Effector CD4-positive, alpha-beta T cell (primary cell): ENCODE measurements at places on chromosomes 5 and 9.

DNA sequence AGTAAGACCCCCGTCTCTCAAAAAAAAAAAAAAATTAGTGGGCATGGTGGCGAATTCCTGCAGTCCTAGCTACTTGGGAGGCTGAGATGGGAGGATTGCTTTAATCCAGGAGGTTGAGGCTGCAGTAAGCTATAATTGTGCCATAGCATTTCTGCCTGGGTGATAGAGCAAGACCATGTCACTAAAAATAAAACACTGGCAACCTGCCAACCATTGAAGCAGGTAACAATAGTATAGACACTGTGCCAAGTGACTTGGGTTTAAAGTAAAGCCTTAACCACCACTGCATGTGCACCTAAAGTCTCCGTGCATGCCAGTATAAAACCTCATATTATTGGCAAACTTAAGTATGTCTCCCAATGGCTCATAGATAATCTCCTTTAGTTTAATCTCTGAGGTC, 3.4 kb upstream of the APBA1 start:
- no peak for DNase-seq

- DNase-seq, result no peak
These were observed 31.0 kb downstream of the SLC9A3 start for GRCh38 chr5:493119-493701.

DNA sequence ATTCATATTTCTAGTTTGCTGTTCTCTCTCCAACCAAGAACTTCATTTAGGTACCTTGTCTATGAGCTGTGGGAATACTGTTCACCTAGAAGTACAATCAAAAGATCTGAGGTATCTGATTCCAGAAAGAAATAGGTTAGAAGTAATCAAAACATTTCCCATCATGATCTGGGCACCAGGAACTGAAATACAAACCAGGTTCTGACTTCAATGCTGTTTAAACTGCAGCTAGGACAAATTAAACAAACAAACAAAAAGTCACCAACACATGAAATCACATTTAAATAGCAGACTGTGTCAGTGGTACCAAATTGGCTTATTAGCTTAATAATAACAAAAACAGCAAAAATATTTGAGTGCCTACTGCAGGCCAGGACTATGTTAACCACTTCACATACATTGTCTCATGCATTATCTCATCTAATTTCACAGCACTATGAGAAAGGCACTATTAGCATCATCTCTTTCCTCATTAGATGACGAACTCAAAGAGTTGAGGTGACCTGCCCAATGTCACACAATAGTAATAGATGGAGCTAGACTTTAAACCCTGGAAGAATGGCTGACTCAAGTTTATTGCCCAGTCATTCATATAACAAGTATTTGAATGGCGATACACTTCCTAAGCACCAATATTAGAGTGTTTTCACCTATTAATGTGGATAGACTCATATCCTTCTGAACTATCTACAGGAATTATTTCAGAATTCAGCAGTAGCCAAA, 14.5 kb downstream of the PLPP1 start:
- no peak for DNase-seq

DNA sequence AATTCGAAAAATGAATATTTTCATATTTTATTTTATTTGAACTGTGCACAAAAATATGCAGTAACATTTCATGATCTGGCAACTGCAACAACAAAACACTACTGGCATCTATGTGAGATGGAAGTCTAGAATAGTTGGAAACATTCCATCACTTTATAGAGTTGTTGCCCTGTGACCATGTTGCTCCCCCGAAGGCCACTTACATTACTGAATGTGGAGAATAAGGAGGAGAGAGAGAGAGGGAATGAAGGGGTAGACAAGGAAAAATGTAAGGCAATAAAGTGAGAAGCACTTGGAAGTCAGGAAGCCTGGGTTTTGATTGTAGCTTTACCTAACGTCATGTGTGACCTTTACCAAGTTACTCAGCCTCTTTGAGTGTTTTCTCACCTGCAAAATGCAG, 437.2 kb upstream of the EDIL3 start:
- no peak for DNase-seq

DNA sequence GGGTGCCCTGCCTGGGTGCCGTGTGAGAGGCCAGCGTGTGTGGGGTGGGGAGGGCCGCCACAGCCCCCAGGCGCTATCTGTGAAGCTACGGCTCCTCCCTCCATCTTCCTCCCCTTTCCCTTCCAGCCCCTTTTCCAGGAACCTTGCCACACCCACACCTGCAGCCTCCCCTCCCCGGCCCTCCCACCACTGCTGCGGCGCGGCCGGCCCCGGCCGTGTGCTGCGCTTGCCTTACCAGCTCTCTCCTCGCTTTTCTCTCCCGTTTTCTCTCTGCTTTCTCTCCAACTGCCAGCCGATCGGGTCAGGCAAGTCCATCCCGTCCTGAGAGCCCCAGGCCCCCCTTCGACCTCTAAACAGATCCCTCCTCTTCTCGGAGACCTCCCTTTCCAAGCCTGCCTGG, 21.4 kb downstream of the GOLGA2 start:
- DNase-seq, result no peak

DNA sequence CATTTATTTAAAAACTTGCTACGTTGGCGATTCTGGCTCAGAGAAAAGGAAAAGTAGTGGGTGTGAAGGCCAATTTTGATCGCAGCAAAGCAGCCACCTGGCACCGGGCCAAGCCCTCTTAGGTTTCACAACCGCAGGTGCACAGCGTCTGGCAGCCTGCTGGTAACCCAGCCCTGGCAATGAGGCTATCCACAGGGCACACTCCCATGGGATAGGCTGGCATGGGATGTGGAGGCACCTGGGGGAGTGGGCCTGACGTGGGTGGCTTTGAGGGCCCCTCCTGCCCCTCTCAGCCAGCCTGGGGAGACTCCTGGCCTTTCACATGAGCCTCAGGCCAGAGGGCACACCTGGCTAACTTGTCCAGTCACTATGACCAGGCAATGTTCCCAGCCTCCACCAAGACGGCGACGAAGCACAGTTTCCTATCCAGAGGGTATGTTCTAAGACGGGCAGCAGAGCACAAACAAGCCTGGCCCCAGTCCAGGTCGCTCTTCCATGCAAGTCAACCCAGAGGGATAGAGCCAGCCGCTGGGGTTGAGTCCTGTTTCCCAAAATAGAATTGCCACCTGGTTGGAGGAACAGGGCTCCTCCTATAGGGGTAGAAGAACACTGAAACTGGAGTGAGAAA, 19.0 kb downstream of the CMBL start:
- DNase-seq, result no peak

DNA sequence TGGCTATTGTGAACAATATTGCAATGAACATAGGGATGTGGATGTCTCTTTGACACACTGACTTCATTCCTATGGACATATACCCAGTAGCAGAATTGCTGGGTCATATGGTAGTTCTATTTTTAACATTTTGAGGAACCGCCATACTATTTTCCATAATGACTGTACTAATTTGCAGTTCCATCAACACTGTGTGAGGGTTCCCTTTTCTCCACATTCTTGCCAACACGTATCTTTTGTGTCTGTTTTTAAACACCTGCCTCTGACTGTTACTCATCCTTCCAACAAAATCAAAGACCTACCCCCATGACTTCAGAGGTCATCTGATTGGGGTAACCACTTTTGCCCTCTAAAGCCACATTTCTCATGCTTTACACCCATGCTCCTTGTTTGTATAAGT, 133.5 kb downstream of the MED27 start:
- no peak for DNase-seq

GRCh38 chr5:97047076-97047475, 95.3 kb downstream of the LIX1 start:
- no peak for DNase-seq

- no peak for DNase-seq
These were observed 441.1 kb downstream of the EBF1 start for GRCh38 chr5:158658446-158659230.

DNA sequence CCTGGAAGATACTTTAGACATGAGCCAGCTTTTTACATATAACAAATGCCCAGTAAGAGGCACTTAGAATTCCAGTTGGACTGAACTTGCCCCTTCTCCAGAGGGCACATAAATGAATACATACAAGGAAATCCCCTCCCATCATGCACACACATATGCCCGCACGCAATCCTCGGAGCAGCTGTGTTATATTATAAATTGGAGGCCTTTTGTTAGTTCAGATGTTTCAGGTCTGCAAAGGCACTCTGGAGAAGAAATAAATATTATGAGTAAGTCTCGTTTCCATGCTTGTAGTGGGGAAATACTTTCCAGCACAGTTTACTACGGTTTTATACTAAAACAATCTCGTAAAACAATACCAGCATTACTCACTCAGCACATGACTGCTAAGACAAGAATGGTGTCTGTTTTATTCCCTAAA, 17.6 kb upstream of the MUSK start:
- no peak for DNase-seq

DNA sequence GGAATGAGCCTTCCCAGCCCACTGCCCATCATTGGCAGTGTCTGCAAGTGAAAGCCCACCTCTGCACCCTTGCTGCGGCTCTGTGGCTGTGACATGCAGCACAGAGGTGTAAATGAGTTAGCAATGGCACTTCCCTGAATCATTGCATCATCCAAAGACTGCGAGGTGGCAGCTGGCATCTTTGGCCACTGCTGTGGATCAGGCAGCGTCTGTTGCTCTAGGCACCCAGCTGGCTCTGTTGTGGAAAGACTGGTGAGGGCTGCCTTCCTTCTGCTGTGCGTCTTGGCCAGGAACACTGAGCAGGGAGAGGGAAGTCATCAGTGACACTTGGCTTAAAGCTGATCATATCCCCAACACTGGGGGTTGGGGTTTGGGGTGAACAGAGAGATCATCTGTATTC, 64.5 kb downstream of the MFAP3 start:
- DNase-seq, result no peak

DNA sequence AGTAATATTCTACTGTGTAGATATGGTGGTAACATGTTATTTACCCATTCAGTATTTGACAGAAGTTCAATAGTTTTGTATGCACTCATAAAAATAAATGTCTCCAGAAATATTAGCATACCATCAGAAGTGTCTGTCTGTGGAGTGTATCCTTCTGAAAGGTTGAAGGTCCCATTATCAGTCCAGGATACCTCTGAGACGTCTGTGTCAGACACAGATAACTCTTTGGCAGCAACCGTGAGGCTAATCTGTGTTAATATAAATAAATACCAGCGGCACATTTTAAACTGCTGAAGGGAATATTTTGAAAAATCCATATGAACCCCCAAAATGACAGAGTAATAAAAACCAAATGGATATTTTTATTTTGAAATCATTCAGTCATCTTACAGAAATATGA, 11.9 kb upstream of the ZNF622 start:
- DNase-seq, result no peak

- no peak for DNase-seq
These were observed 13.9 kb downstream of the C9orf50 start for GRCh38 chr9:129607027-129607387.

DNA sequence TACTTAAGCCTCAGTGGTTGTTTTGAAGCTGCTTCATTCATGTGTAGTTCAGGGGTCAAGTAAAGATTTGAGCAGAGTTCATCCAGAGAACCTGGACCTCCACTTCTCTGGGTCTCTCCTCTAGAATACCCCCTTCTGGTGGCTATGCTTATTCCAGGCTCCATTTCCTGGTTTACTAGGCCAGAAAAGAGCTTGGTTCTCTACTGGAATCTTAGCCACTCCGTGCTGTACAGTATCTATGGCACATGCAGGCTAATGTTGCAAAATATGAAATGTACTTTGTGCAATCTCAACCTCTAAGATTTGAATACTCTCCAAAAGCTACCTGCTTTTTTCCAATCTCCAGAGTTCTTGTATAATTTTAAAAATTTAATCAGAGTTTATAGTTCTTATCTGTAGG, 17.4 kb upstream of the ZCCHC9 start:
- no peak for DNase-seq

DNA sequence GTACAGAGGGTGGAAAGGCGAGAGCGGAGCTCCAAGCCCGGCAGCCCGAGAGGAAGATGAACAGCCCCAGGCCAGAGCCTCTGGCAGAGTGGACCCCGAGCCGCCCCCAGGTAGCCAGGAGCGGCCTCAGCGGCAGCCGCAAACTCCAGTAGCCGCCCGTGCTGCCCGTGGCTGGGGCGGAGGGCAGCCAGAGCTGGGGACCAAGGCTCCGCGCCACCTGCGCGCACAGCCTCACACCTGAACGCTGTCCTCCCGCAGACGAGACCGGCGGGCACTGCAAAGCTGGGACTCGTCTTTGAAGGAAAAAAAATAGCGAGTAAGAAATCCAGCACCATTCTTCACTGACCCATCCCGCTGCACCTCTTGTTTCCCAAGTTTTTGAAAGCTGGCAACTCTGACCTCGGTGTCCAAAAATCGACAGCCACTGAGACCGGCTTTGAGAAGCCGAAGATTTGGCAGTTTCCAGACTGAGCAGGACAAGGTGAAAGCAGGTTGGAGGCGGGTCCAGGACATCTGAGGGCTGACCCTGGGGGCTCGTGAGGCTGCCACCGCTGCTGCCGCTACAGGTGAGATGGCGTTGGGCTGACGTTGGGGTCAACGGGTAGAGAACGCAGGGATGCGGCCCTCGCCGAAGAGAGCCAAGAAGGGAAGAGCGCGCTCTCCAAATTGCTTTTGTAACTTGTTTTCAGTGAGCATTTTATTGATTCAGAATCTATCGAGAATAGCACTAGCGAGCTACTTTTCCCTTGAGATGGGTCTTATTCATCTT, at the start of gene PTGER4:
TSS of gene PTGER4 (plus strand) at position 3 of the 769 bp plus-strand sequence. CDS start 1,079 bp downstream, outside the sequence.
- peak; percentile 23 for DNase-seq

DNA sequence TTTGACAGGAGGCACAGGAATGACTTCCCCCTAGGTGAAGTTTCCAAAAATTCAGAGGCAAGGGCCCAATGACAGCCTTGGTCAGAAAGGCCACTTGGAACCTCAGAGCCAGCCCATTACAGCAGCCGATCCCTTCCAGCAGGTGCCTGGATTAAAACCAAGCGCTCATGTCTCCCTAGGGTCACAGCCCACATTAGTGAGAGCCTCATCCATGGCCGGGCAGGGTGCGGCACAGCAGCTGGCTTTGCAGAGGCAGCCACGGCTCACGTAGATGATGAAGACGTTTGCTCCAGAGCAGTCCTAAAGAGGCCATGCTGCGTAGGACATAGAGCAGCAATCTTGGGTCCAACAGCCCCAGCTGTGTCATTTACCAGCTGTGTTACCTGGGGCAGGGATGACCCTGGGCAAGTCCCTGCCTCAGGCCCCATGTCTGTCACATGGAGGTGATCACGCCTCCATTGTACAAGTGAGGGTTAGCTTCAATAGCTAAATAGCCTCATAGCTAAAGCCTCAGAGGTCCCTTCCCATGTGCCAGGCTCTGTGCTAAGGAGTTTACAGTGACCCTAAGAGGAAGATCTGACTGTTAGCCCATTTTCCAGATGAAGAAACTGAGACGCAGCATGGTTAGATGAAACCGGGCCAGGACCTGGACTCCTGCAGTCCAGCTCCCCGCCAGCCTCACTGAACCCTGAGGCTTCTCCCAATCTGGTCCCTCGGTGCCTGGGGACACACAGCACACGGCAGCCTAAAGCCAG, 39.2 kb downstream of the NEK6 start:
- no peak for DNase-seq

GRCh38 chr5:160458806-160459800, 37.4 kb downstream of the PTTG1 start:
- DNase-seq, result no peak

DNA sequence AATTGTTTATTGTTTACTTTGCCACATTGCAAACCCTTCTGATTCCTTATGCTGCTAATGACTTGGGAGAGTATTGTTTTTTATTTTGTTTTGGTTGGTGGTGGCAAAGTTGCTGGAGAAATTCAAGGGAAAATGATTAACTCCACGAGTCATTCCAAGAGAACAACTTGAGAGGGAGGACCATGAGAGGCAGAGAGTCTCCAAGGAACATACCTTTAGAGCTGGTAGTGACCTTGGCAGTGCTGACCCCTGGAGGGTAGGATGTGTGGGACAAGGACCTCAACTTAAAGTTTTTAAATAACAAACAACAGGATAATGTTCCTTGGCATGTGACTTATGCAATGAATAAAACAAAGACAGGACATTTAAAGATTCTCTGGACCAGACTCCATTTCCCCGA, 139.7 kb downstream of the LRRC70 start:
- no peak for DNase-seq

GRCh38 chr5:136080483-136081216, 51.9 kb downstream of the TGFBI start:
- DNase-seq, result peak; percentile 40
